ENCODE measurements at places on chromosomes 13 and 19.

GRCh38 chr13:95641291-95642027 lies 3.0 kb downstream of the DZIP1 start:
- no peak for DNase-seq

- DNase-seq: no peak
These were observed 389.2 kb downstream of the EFNB2 start for GRCh38 chr13:106145997-106146864.

DNA sequence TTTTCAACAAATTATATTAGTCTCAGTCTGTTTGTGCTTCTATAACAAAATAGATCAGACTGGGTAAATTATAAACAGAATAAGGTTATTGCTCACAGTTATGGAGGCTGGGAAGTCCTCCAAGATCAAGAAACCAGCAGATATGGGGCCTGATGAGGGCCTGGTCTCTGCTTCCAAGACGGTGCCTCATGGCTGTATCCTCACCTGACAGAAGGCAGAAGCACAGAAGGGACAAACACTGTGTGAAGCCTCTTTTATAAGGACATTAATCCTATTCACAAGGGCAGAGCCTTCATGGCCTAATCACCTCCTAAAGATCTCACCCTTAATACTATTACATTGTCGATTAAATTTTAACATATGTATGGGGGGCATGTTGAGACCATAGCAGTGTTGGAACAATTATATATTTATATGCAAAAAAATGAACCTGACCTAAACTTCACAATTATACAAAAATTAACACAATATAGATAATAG lies 12.7 kb downstream of the F10 start:
- no peak for DNase-seq

GRCh38 chr13:100305398-100305797 lies 216.5 kb downstream of the PCCA start:
- DNase-seq: no peak

- no peak for DNase-seq
These were observed 45.8 kb upstream of the GPI start for GRCh38 chr19:34319230-34319585.

- DNase-seq: no peak
These were observed 421.7 kb downstream of the HS6ST3 start for GRCh38 chr13:96511587-96511986.

DNA sequence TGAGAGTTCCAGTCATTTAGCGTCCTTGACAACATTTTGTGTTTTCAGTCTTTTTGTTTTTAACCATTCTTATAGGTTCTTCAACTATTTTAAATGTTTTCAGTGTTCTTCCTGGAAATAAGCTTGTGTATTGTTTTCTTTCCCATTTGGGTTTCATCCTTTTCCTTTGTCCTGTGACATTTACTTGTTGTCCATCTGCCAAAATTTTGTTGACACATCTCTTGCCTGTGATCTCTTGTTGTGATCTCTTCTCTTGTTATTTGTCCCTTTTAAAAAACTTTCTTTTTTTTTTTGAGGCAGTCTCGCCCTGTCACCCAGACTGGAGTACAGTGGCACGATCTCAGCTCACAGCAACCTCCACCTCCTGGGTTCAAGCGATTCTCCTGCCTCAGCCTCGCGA lies 96.5 kb downstream of the PDS5B start:
- no peak for DNase-seq

GRCh38 chr19:11798391-11799330 lies at the start of gene ZNF491:
Gene ZNF491 (plus strand): TSS chr19:11798523. CDS start chr19:11805954, 7,431 bp downstream.
- DNase-seq: peak; percentile 78

GRCh38 chr19:2282062-2282861 lies at the start of gene PEAK3:
Gene PEAK3 (minus strand): TSS chr19:2282175. CDS start chr19:2280931, 1,244 bp downstream.
- no peak for DNase-seq

- no peak for DNase-seq
These were observed 134.1 kb downstream of the URI1 start for GRCh38 chr19:30076101-30076551.

GRCh38 chr19:12202250-12202649 lies 39.4 kb downstream of the ZNF136 start:
- DNase-seq: peak; percentile 15

GRCh38 chr13:41127701-41128100 lies 4.9 kb downstream of the KBTBD6 start:
- DNase-seq: no peak

DNA sequence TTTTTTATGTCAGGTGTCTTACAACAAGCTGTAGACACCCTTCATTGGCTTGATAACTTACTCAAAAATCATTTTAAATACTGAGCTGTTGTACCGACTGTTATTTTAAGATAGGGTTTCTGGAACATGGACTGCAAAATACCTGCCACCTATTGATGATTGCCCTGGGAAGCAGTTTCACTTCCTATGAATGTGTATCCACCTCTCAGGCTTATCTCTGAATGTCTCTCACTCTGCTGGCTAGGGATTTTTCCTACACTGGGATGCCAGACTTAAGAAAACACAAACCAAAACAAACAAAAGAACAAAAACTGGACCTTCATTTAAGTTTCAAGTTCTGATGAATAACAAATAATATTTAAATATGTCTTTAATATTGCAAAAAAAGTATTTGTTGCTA lies 663.7 kb downstream of the EFNB2 start:
- DNase-seq: no peak

GRCh38 chr13:79112016-79112415 lies 294.0 kb downstream of the RBM26 start:
- no peak for DNase-seq

DNA sequence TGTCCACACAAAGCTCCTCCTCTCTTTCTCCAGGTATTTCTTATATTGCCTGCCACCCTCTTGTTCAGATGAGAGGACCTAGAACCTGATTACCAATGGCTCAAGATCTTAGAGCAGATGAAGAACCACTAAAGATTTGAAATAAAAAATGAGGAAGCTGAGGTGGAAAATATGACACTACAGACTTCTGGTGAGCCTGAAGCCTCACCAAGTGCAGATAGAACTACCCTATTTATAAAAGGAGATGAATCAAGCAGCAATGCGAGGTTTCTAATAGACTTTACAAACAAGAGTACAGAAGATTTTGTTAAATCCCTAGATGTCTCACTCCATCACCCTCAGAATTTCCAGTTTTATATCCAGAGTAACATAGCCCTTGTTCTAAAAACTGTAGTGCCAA lies 345.8 kb downstream of the TBC1D4 start:
- no peak for DNase-seq

DNA sequence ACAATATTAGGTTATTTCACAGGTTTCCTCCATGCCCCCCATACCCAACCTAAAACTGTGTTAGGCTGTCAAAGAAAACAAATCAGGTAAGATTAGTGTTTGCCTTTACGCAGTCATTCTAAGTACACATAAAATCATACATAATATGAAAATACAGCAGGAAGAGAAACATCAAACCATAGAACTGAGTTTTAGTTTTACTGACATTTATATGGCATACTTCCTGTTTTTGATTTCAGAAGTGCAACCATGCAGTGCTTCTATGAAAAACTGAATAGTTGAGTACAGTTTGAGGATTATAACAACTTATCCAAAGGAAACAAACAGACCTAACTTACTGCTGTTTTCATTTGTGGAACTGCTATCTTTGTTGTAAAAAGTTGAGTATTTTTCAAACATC lies 91.3 kb downstream of the KCNRG start:
- DNase-seq: no peak

DNA sequence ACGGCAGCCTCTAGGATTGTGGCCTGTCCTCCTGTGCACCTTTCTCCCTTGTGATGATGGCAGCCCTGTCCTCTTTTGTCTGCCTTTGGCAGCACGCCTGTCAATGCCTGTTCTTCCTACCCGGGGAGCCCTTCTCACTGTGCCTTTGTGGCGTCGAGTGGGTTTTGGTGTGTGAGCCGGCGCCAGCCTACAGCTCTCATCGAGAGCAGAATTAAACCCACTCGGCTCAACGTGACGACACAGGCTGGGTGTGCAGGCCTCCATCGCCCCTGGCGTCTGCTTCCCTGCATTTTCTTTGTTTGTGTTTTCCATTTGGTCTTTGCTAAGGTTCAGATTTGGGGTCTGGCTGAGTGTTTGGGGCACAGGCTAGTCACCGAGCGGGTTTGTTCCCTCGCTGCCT lies 34.4 kb downstream of the AP1M1 start:
- DNase-seq: no peak

DNA sequence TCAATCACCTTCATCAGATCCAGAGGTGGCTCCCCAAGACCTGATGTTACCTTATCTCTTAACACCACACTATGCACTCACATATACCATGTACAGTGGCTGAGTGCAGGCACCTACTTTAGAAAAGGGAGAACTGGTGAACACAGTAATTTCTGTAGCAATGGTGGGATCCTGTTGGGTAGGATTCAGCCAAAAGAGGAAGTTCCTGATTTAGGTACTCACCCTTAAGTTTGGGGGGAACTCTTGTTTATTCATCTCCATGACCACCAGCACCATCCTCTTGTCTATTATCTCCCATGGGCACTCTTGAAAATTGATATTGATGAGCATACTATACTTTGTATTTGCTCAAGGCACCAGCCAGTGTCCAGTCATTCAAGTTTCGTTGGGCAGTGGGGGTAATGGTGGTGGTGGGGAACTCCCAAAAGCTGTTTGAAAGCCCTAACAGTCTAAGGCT lies 324.4 kb downstream of the LMO7 start:
- DNase-seq: no peak

DNA sequence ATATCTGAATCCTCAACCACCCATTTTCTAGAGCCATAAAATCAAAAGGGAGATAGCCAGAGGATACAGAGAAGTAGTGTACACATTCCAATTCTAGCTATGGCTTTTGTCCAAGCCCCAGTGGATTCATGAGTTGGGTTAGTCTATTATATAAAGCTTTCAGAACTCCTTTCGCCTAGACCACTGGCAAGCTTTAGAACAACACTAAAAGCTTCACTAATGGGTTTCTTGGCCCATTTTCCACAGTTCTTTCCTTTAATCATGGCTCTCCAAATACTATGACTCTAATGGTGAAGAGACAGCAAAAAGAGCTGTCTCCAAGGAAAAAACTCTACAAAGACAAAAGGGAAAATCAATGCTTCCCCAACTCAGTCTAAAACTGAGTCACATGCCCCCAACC lies 48.2 kb upstream of the SLITRK5 start:
- no peak for DNase-seq

DNA sequence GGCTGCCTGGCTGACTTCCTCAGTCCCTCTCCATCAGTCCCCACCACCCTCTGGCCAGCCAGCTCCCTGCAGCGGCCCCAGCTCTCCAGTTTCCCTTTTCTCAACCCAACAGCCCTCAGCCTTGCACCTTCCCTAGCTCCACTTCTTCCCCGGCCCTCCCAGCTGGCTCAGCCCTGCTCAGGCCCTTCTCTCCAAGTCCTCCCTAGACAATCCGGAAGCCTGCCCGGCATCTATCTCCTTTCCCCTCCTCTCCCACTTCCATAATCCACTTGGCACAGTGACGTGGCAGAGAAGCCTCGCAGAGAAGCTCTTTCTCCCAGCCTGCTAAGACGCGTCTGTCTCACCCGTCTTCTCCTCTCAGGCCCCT lies 1.1 kb downstream of the UBXN6 start:
- no peak for DNase-seq

GRCh38 chr19:28184997-28185396 lies 1028.0 kb downstream of the UQCRFS1 start:
- no peak for DNase-seq

DNA sequence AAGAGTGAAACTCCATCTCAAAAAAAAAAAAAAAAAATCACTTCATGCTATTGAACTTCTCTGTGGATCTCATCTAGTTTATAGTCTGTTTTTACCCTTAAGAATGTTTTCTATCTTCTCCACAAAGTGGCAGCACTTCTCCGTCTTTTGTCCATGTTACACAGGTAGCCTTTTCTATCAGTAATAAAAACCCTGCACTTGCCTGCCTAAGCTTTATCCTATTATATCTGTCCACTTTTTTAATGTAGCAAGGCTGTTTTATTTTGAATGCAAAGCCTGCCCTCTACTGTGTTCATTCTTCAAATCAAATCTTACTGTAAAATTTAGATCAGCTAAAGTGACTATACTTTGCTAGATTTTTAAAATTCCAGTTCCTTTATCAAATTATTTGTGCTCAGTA lies 124.0 kb downstream of the STOML3 start:
- no peak for DNase-seq

- no peak for DNase-seq
These were observed 775 bp downstream of the RAX2 start for GRCh38 chr19:3771000-3771905.

DNA sequence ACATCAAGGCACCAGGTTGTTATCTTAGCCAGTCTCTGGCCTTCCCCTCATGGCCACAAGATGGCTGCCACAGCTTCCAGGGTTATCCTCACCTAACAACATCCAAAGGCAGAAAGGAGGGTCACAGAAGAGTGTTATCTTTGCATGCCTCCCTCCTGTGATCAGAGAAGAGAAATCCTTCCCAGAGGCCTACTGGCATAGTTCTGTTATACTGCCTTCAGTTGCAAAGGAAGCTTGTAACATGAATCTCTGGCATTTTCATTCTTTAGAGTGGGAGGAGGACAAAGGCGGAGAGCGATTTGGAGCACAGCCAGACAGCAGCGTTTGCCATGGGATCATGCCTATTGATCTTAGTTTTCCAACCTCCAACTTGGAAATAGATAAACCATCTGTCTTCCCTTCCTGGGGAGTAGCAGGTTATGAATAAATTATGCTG lies 135.7 kb downstream of the DNAJC15 start:
- DNase-seq: no peak

DNA sequence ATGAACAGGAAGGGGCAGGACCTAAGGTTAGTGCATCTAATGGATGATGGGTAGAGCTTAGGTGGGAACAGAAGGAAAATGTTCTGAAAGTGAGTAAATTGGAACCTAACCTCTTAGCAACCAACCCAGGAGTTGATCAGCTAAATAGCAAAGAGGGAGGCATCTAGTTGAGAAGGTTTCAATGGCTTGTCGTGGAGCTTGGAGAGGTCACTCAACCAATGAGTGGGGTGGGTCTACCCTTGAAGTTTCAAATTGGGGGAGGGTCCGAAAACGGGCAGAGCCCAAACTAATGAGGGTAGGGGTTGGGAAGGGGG lies 5.7 kb upstream of the SHKBP1 start:
- no peak for DNase-seq

DNA sequence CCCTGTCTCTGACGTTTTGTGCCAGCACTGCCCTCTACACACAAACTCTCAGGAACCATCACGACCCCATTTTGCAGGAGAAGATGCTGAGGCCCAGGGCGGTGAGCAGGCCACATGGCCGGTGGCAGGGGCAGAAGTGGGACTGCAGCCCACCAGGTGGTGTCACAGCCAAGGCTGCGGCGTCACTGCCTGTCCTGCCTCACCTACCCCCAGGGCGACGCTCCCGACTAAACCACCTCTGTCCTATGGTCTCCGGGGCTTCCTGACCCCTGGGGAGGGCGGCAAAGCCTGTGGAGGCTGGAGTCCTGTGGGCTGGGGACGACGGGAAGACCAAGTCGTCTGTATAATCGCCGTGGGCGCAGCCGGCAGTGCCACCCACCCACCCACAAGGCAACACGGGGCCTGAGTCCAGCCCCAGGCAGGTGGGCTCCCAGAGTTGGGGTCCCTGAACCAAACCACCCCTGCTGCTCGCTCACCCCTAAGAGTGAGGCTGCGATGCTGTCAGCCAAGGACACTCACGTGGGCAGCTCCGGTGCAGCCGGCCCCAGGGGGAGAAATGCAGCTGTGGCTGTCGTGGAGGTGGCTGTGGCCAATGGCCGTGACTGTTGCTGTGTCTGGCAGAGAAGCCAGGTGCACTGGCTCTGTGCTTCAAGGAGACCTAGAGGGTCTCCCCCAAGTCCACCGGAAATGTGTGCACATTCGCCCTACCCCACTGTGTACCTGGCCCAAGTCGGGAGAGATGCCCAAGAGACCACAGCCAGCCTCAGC lies 29.7 kb downstream of the RASA3 start:
- no peak for DNase-seq
